Fibroblast of lung (primary cell): ENCODE measurements at places on chromosomes 11 and 22. TPM values are rescaled to one million over a fixed set of nuclear protein-coding genes. Genes with fewer than 3 reads are reported as not detected.

Gene TM7SF2
- 30.0 and 89.5 TPM in 2 replicates for total RNA-seq

DNA sequence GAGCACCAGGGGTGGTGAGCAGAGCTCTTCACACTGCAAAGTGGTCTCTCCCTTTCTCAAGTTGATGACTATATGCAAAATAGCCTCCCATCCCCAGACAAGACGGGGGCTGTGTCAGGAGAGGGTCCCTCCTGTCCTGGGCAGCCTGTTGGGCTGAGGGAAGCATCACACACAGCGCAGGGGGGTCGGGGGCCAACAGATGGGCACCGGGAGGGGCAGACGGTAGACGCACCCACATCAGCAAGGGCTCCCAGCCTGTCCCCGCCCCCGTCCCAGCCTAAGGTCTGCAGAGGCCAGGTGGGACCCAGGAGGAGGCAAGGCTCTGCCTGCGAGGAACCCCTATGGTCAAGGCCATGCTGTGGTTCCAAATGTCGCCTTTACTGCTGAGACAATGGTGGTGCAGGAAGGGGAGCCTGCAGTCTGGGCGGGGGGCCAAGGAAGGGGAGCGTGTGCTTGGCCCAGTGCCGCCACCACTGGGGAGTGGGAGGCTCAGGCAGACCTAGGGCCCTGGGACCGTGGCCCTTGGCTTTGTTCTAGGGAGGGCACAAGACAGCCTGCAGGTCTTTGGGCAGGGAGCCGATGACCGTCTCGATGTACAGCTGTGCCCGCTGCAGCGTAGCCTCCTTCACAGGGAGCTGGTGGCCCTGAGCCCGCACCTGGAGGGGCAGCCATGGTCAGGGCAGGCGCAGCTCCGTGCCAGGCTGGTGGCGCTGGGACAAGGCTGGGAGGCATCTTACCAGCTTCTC lies 4.3 kb upstream of the PLXNB2 start:
- no peak for DNase-seq

GRCh38 chr11:120561286-120561685 lies 49.7 kb downstream of the GRIK4 start:
- DNase-seq: no peak

- DNase-seq: no peak
Observed at GRCh38 chr11:73652856-73653559, 6.6 kb downstream of the PLEKHB1 start.

- DNase-seq: peak; percentile 49
Observed at GRCh38 chr11:73950869-73951710, at the start of gene DNAJB13. Gene DNAJB13 (plus strand): TSS chr11:73951026. CDS start chr11:73951070, 44 bp downstream.

- no peak for DNase-seq
Observed at GRCh38 chr22:27676545-27677213, 124.9 kb downstream of the MN1 start.

DNA sequence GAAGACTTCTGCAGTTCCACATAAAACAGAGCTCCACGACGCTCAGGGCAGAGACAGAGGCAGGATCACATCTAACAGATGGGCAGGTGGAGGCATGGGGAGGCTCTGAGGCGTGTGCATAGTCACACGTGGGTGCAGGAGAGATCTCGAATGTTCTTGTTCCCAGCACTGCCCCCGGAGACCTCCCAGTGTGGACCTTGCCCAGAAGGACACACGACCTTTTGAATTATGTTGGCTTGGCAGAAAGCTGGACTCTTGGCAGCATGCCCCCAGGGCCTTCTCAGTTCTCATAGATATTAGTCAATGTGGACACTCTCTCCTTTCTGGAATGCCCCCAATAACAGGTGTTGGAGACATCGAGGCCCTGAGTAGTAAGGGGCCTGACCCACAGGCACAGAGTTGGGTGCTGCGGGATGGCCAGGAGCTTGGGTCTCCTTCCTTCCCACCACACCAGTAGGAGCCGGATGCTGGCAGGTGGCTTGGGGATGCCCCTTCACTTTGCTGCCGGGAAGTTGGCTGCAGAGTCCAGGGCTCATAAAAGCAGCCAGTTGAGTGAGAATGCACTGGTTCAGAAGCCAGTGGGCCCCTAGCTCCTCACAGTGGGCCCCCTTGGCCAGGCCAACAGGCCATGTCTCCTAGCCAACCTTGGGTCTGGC lies 12.1 kb downstream of the MYEOV start:
- DNase-seq: no peak
